ENCODE measurements at places on chromosomes 2 and 18.

DNA sequence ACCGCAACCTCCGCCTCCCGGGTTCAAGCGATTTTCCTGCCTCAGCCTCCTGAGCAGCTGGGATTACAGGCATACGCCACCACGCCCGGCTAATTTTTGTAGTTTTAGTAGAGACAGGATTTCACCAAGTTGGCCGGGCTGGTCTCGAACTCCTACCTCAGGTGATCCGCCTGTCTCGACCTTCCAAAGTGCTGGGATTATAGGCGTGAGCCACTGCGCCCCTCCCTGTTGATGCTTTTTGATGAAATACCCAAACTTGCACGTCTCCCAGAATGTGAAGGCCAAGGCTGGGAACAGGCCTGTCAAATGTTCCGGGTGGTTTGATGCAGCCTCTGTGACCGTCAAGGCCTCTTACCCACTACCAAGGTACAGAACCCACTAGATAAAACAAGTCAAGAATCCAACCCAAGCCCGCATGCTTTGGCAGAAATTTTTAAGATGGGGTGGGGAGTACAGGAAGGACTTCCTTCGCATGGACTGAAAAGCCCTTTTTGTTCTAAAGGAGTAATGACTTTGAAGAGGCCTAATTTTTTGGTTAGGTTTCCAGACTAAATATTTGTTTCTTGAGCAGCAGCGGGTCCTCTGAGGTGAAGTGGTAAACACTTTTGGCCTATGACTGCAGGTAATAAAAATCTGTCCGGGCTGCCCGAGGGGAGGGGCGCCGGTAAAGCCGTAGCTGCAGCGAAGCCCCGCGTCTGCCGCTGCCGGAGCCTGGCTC lies 3.7 kb upstream of the EVX2 start:
- no peak for DNase-seq

DNA sequence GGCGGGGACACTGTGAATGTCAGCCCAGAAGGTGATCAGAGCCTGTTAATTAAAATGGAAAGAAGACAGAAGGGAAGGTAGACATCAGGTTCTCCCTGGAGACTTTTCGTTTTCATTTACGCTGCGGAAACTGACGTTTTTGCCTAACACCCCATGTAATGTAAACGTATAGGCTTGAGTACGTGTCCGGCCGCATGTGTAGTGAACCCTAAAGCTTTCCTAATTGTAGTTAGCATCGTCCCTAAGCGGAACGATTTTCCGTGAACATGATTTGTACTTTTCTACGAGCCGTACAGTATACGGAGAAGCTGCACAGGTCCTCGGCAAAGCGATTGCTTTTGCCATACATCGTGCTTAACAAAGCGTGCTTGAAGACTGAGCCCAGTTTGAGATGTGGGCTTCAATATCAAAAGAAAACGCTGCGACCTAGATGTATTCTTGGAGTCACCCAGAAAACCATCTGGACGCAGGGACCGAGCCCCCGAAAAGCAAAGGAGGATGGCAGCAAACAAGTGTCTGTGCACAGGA lies 284 bp downstream of the TIMM21 start:
- no peak for DNase-seq

DNA sequence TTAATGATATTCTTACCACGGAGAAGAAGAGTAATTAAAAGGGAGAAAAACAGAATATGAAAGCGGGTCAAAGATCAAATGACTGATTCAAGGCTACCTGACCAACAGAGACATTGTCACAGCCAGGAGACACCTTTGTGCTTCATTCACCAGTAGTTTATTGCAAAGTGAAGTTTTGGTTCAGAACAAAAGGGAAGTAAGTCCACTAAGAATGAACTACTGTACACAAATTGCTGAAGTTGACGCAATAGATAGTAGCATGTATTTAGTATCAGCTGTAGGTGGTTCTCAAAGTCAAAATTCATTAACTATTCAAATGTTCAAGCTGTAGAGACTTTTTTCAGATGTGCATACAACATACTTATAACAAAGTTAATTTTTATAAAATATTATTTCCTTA lies 64.7 kb upstream of the COX7A2L start:
- no peak for DNase-seq

DNA sequence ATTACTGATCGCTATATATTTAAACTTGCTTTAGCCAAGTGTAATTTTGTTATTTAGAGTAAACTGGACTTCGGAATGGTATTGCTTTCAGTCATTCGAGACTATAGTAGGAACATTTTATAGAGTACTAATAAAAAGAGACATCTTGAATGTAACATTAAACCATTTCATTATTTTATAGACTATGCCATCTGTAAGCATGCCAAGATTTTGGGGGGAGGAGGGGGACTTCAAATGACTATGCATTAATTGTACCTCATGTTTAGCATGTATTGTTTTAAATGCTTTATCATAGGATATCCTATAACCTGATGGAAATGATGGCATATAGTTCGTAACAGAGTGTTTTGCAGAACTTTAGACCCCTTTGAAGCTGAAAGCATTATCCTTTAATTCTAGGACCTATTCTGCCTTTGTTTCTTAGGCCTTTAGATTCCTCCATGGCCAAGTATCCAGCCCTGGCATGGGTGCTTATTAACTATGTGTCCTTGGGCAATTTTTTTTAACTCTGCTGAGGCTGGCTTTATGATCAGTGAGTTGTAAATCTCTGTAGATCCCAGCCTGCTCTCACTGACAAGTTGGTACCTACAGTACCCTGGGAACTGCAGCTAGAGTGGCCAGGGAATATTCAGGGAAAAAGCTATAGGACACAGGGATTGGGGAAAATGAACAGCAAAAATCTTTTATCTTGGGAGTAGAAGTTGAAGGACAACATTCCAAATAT lies 93.4 kb downstream of the PARD3B start:
- no peak for DNase-seq

GRCh38 chr2:45821558-45822271 lies 170.2 kb downstream of the PRKCE start:
- DNase-seq: peak; percentile 37

GRCh38 chr2:46999857-47000678 lies 84.5 kb upstream of the MCFD2 start:
- no peak for DNase-seq

GRCh38 chr2:42216694-42217093 lies 47.5 kb downstream of the EML4 start:
- no peak for DNase-seq
